Substantia nigra (tissue), 51 donors: ENCODE measurements at places on chromosomes 7 and 10.
A peak's percentile ranks its signal among the peaks of the same experiment; 100 is the strongest.

- no peak for DNase-seq
Observed at GRCh38 chr10:131890276-131891195, 10.3 kb upstream of the PPP2R2D start.

DNA sequence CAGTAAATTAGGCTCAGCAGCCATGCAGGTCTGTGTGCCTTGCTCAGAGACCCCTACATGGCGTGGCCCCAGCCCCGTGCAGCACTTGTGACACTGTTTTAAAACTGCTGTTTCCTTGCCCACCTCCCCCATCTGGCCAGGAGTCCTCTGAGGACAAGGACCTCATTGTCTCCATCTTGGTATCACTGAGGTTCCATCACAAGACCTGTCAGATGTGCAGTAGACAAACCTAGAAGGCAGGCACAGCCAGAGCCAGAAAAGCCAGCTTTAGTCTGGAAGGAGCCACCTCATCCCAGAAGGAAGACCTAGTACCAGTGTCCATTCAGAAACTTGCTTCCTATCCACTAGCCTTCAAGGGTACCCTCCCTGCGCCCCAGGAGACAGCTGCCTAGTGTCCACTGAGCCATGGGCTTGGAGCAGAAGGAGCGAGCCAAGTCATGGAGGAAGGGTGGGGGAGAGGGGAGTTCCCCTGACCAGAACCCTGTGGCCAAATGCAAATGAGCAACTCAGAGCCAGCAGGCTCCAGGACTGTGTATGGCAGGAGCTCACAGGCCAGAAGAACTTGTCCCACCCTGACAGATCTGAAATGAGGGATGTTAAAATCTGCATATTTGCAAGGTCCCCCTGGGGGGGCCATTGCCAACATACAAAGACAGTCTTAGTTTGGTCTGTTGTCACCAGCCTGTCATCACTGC, 176.1 kb downstream of the SH3PXD2A start:
- DNase-seq: no peak

DNA sequence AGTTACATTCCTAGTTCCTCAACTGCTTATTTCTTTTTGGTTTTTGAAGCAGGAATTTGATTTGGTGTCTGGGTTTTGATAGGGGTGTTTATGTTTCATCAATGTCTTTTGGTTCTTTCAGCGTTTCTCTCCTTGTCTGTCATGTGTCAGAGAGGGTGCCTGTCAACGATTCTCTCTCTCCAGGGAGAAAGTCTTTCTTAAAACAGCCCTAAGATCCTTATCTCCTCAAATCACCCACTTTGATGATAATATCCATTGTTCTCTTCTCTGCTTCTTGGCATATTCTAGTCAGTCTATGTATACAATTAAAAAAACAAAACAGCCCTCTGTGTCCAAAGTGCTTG, 77.2 kb downstream of the TCF7L2 start:
- DNase-seq: no peak

DNA sequence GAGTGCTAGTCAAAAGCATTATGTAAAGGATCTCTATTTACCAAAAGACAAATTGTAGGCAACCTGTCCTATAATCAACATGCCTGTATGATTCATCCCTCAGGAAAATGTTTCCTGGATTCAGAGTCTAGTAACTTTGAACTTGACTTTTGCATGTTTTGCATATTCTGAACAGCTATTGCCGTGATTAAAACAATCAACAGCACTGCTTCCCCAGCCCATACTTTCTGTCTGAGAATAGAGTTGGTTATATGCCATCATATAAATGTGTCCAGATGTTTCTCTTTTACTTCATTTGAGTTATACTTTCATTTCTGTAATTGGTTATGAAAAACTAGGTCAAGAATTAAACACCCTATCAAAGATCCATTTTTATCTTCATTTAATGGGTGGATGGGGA, 83.5 kb downstream of the ZMYND11 start:
- no peak for DNase-seq

GRCh38 chr10:103828107-103828506, 27.3 kb downstream of the SH3PXD2A start:
- no peak for DNase-seq

GRCh38 chr7:954330-955238, at the start of gene ADAP1:
Gene ADAP1, minus strand, starts transcription at chr7:954680. Its CDS starts 203 bp downstream, at chr7:954477.
- DNase-seq: peak; percentile 27
